ENCODE measurements at places on chromosomes 11 and 22. TPM values are rescaled to one million over a fixed set of nuclear protein-coding genes. Genes with fewer than 3 reads are reported as not detected.

- no peak for DNase-seq
These were observed 4.5 kb upstream of the MUC5B start for GRCh38 chr11:1218256-1218787.

GRCh38 chr11:126753990-126754389, 246.6 kb downstream of the KIRREL3 start:
- no peak for DNase-seq

DNA sequence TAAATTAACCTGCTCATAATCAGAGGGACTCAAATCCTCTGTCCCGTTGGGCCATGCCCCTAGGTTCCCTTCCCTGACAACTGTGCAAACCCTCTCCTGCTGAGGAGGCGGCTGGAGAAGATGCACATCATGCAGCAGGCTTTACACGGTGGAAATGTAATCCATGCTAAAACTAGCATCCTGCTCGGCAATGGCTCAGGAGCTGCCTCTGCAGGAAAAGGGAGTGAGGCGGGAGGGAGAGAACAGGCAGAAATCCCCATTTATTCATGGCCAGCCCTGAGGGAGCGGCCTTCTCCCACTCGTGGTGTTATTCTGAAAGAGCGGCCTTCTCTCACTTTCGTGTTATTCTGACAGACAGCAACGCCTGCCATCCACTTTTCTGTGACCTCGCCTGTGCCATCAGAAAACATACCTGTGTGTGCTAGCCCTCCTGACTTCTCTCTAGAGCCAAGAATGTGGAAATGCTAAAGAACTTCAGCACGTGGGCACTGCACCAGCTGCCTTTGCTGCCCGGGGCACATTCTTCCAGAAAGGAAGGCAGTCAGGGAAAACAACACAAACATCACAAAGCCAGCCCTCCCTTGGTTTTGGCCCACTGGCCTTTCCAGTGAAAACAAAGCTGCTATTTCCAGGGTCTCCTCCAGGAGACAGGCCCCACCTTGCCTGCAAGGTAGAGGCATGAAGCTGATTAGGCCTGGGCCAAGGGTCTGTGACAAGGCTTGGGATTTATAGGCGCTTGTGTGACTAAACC, 62.9 kb upstream of the BID start:
- no peak for DNase-seq

DNA sequence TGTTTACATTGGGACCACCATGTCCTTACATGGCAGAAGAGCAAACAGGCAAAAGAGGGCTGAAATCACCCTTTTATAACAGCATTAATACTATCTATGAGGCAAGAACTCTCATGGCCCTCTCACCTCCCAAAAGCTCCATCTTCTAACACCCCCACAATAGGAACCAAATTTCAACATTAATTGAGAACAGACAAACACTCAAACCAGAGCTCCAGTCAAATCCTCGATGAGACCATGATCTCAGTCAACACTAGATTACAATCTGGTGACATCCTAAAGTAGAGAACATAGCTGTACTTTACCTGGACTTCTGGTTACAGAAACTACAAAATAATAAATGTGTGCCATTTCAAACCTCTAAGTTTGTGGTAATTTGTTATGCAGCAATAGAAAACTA, 25.1 kb downstream of the OR2AG2 start:
- no peak for DNase-seq

DNA sequence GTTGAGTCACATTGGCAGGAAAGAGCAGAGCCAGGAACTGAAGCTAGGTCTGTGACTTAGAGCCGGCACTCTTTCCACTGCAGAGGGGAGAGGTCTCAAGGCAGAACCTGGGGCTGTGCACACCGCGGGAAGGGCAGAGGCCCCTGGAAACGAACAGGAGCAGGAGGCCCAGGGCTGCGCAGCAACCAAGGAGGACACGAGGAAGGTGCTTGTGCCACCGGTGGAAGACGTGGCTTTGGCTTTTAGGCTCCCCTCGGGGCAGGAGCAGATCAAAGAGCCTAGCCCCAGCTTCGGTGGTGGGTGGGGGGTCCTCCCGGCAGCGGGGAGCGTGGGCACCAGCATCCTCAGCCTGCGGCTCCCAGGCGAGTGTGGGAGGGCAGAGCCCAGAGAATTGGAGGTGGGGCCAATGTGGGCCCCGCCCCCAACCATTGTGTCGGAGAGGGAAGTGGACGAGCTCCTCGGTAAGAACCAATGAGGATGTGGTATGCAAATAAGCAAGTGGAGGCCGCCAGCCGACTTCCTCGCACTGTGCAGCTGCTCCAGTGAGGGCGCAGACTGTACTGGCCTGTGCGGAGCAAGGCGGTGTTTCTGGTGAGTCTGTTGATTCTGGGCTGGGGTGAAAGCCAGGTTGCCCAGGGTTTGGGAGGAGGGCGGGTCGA, at the start of gene CCDC116:
Gene CCDC116 (plus strand): TSS at position 524 of the 659 bp plus-strand sequence. CDS start 422 bp downstream, outside the sequence.
- DNase-seq, result no peak

DNA sequence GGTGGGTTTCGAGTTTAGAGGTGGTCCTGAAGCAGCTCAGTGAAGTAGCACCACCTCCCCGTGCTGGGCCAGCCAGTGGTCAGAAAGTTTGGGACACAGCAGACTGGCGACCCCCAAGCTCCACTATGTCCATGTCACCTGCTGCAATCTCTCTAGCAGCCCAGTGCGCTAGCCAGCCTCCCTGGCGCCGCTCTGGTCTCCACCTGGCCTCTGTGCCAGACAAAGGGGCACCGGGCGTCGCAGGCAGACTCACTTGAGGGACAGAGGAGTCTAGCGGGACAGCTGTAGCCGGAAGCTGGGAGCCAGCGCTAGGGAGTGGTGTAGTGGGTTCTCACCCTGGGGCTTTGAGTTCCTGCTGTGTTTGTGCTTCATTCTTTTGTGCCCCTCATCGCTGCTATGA, 25.5 kb downstream of the MYBPC3 start:
- no peak for DNase-seq

Gene SHANK3
- not detected for total RNA-seq

Gene SCGB1C1
- total RNA-seq, result not detected

Gene RSF1
- total RNA-seq, result 37.0 TPM
